Endothelial cell (in vitro differentiated cells): ENCODE measurements at places on chromosomes 5 and 9.

DNA sequence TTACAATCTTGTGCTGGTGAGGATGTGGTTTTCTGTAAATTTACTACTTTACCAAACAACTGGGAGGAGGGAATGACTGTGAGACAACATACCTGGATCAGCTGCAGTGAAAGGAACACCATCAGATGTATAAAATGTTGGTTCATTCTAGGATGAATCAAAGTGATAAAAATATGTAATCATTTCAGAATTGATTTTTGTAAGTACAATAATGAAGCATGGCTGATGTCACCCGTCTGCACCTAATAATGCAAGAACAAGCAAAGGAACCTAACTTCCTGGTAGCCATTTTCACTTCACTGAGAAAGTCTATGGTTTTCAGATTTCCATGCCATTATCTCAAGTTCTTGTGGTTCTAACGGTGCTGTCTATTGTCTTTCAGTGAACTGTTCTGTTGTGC, 18.7 kb upstream of the C5orf34 start:
- no peak for DNase-seq

- DNase-seq = no peak
These were observed 1.7 kb downstream of the PDCD1LG2 start for GRCh38 chr9:5511935-5512580.

GRCh38 chr5:116137544-116138378, 52.9 kb downstream of the COMMD10 start:
- peak; percentile 9 for DNase-seq

DNA sequence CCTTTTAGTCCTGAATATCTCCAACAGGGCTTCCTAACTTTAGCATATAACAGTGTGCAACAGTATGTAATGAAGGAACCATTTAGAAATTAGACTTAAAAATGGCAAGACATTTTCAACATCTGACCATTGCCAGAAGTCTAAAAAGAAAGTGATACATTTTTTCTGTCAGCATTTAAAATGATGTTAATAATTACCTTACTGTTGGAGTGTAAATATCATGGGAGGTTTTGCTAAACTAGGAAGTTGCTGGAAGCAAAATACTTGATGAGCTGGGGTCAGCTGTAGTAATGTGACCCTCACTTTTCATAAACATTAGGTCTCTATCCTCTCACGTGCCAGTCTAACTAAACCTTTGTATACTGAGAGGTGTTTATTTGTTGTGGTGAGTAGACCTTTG, 68.8 kb downstream of the NTRK2 start:
- no peak for DNase-seq

GRCh38 chr5:159273923-159274322, 10.8 kb downstream of the UBLCP1 start:
- no peak for DNase-seq

DNA sequence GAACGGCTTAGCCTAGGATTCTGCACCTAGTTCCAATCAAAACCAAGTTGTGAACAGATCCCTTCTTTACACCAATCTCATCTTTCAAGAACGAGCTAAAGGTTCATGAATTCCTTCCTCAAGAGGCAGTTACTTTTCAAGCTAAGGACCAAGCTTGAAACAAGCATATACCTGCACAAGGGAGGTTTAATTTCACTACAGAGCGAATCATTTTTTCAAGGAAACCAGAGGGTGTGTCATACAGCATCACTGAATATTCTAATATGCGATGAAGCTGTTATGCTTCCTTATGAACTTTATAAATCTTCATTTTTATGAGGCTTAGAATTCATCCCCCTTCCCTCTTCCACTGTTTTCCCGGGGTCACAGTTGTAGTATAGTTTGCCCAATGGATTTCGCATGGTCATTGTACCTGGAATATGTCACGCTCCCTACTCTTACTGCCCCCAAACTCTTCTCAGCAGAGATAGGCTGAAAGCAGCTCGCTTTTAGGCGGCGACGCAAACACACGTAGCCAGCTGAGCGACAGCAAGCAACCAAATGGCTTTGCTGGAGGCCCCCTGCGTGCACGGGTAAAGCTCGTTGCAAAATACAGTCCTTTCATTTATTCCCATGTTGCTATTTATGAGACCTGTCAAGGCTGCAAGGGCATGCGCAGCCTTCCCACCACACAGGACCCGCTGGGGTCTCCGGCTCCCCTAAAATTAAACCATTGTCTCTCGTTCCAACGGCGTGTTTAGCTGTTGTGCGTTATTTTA, 832 bp downstream of the LMBRD2 start:
- DNase-seq = peak; percentile 38

DNA sequence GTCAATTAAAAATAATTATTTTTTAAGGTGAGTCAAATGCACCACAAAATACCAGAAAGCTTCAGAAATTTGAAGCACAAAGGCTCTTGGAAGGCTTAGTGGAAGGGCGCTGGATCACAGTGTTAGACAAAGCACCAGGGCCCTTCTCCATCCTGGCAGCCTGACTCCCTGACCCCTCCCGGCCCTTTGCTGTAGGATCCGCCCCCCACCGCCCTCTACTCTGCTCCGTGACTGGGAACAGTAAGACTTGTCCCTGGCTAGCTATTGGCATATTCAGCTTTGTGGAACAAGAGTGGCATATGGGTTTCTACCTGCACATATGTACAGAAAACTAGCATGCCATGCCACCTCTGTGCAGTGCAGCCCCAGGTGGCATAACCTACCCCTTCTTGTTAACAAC, 222.1 kb downstream of the SYK start:
- DNase-seq = no peak

GRCh38 chr5:170477906-170478305, 25.9 kb upstream of the KCNIP1 start:
- DNase-seq = no peak

DNA sequence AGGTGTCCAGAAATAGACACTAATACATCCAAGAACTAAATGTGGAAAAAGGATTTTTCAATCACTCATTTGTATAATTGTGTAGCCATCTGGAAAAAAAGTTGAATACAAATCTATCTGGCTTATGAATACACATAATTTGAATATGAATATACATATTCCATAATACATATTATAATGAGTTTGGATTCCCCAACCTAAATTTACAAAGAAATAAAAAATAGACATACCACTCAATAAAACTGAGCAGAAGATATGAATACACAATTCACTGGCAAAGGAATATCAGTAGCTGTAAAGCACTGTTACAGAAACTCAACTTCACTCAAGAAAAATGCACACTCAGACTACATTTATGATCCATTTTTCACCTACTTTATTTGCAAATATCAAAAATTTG, 121.9 kb upstream of the EDIL3 start:
- no peak for DNase-seq

GRCh38 chr9:19424176-19424779, 15.5 kb downstream of the ACER2 start:
- no peak for DNase-seq

- DNase-seq = no peak
These were observed 40.8 kb downstream of the FAM78A start for GRCh38 chr9:131235480-131235851.

GRCh38 chr5:77845324-77845646, 69.1 kb upstream of the TBCA start:
- no peak for DNase-seq

GRCh38 chr5:172544371-172545095, 90.2 kb upstream of the SH3PXD2B start:
- no peak for DNase-seq
